ENCODE measurements at places on chromosomes 16 and 17.

DNA sequence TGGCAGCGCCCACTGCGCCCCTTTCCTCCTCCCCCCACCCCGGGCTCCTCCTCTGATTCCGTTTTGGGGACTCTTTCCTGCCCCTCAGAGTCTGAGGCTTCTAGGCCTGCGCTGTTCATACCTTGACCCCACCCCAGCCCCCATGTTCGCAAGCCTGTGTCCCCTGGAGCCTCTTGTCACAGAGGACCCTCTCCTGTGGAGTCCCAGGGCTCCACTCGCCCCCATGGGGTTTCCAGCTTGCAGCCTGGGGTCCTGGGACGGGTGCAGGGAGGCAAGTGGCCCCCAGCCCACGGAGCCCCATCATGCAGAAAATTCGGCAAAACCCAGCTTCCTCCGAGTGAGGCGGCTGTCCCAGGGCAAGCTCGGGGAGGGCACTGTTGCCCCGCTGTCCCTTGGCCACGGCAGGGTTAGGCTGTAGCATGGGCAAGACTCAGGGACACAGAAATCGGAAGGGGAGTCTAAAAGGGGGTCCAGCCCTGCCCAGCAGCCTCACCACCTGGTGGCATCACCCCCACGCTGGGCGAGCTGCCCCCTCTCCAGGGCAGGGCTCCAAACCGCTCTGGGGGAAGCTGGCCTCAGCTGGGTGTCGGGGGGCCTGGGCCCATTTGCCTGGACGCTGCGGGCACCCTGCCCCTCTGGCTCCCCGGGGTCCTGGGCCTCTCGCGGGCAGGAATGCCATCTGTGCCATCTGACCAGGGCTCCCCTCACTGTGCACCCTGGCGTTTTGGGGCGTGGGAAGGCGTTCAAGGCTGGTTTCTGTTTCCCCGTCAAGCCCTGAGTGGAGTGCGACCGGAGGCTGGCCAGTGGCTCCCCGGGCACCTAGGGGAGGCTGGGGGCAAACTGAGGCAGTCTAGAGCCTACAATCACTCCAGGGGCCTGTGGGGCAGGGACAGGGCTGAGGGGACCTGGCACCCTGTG, 11.5 kb upstream of the BAHCC1 start:
- no peak for DNase-seq

- DNase-seq, result no peak
Observed at GRCh38 chr16:273547-274421, 2.0 kb downstream of the RGS11 start.

DNA sequence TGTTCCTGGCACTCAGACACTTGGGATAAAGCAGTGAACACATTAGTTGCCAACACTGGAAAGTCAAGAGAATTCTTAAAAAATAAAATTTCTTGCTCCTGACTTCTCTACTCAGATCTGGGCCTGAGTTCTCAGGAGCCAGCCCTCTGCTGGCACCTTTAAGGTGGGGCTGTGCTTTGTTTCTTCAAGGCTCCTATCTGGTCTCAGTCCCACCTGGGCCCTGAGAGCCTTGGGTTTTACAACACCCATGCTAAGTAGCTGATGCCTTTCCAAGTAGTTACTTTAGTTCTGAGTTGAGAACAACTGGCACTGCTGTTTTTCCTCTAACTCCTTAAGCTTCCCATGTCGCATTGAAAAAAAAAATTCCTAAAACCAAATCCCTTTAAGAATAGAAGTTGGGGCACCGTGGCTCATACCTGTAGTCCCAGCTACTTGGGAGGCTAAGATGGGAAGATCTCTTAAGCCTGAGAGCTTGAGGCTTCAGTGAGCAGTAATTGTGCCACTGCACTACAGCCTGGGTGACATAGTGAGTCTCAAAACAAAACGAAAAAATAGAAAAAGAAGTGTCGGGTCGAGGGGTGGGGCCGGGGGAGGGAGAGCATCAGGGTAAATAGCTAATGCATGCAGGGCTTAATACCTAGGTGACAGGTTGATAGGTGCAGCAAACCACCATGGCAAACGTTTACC, 16.6 kb downstream of the CHAD start:
- DNase-seq, result no peak

DNA sequence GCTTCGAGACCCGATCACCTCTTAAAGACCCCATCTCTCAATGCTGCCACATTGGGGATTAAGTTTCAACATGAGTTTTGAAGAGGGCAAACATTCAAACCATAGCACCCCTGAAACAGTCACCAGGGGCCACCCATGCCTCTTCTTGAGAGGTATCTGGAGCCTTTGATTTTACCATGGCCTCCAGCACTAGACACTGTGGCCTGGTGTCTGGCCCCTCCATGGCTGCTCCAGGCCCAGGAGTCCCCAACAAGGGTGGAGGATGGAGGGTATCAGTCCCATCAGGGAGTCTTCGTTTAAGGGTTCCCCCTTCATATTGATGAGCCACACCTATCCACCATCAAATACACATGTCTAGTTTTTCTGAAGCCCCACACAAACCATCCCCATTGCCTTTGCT, 66.5 kb upstream of the CDH5 start:
- no peak for DNase-seq

- no peak for DNase-seq
Observed at GRCh38 chr17:42018339-42018738, 1.1 kb upstream of the DNAJC7 start.

- no peak for DNase-seq
Observed at GRCh38 chr17:16406742-16407674, 8.4 kb upstream of the TRPV2 start.

DNA sequence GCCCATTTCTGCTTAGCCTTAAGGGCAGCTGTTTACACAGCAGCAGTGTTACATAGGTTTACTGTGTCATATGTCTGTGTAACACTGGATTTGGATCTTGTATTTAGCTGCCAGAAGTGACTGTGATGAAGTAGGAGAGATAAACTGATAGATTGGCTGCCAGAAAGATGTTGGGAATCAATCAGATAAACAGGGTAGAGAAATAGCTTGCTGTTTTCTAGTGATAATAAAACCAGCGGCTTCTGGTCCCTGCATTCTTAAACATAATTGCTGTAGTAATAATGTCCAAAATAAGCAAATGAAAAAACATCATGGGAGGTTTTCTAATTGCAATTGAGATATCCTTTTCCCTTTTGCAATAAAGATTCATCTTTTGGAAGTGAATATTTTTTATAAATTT, 68.7 kb downstream of the AATF start:
- no peak for DNase-seq

DNA sequence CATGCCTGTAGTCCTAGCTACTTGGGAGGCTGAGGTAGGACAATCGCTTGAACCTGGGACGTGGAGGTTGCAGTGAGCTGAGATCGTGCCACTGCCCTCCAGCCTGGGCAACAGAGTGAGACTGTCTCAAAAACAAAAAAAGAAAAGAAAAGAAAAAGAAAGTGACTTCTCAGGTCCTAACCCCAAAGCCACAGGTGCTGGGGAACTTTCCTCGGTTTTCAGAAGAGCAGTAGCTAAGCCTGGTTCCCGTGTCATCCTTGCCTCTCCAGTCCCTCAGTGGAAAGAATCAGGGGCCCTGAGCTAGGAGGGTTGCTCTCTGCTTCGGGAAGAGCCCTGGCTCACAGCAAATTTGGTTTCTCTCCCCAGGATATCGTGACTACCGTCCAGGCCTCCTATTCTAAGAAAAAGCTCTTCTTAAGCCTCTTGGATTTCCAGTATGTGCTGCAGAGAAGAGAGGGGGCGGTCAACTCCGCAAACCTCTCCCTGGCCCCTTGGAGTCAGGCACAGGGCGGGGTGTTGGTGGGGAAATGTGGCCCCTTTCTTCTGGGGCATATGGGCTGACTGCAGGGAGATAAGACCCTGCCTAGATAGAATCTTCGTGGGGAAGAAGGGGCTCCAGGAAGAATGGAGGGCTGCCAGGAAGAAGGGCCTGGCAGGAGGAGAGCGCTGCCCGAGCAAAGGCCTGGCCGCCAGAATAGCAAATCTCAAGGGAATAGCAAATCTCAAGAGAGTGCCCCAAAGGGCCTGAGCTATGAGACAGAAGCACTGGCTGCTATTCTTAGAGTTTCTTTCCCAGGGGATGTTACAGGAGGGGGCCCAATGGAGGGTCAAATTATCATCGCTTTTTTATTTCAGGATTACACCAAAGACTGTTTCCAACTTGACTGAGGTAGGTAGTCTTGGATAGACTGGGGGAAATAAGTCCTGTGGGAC, 8.3 kb upstream of the NLRC5 start:
- no peak for DNase-seq

GRCh38 chr16:87995644-87996043, 44.4 kb downstream of the BANP start:
- DNase-seq, result no peak

DNA sequence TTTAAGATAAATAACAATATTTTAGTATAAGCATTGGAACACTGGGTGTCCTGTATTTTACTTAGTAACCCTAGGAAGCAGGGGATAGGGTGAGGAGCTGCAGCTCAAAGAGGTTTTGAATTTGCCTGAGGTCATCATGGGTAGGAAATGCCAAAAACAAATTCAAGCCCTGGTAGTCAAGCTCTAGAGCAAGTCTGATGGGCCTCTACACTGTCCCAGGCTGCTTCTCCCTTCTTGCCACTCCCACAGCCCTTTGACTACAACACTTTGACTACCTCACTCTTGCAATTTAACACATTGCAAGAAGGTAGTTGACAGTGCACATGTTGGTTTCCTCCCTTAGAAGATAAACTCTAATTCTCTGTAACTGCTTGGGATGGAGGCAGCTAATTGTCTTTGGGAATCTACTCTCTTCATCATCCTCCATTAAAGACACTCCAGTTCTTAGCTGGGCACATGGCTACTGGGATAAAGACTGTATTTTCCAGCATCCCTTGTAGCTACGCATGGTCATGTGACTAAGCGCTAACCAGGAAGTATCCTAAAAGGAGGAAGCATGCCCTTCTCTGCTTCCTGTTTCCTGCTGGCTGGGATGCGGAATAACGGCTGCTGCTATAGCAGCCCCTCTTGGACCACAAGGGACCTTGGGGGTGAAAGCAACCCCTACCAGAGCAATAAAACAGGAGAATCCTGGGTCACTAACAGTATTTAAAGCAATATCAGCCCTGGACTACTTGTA, 30.7 kb upstream of the SSTR2 start:
- DNase-seq, result no peak

GRCh38 chr16:58280846-58281301, 14.0 kb downstream of the PRSS54 start:
- no peak for DNase-seq

DNA sequence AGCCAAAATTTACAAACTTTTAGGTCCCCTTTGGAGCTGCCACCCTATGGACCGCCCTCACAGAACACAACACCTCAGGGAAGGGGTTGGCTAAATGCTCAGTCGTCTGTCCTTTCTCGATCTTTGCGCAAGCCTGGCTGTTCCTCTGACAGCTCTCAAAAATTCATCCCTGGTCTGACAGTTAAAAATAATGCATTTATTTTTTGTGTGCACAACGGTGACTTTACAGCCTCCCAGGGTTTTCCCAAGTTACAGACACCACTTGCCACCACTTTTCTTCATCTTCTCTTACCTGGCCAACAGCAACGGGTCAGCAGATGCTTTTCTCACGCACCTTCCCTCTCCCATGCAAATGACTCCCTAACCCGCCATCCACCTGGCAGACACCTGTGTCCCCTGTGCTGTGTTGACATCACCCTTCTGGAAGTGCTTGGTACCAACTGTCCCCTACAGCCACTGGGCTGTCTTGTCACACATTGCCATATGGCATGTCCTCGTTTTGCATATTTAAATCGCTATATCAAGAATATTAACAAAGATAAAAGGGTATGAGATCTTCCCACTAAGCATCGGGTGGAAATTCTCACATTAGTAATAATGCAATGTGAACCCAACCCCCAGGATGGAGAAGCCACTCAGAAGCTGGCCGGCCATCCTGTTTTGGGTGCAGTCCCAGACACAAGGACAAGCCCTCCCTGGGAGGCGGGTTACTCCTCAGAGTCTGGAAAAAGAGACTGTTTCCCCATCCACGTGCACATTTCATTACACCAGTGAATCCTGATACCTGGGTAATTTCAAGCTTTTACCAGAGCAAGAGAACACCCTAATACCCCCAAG, 187.0 kb downstream of the ZFHX3 start:
- no peak for DNase-seq

GRCh38 chr16:72884037-72884436, 163.9 kb downstream of the ZFHX3 start:
- DNase-seq, result no peak

DNA sequence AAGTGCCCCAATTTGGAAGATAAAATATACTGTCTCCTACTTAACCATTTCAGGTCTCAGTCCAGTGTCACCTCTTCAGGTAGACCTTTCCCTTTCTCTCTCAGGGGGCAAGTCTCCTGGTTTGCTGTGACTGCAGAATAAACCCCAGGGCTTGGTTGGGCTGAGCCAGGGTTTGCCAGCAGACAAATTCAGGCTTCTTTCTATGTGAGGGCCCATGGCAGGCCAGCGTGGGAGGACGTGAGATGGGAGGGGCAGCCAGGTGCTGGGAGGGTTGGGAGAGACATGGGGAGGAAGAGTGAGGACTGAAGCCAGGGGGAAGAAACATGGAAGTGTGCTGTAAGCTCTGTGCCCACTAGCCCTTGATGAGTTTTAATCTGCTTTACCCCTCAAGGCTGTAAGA, 163.2 kb downstream of the SPECC1 start:
- DNase-seq, result no peak

GRCh38 chr17:3695129-3695722, 729 bp downstream of the P2RX5 start:
- DNase-seq, result no peak

- DNase-seq, result no peak
Observed at GRCh38 chr17:17060930-17061329, 18.7 kb downstream of the MPRIP start.

GRCh38 chr17:50621574-50622031, 13.1 kb upstream of the ABCC3 start:
- DNase-seq, result no peak

DNA sequence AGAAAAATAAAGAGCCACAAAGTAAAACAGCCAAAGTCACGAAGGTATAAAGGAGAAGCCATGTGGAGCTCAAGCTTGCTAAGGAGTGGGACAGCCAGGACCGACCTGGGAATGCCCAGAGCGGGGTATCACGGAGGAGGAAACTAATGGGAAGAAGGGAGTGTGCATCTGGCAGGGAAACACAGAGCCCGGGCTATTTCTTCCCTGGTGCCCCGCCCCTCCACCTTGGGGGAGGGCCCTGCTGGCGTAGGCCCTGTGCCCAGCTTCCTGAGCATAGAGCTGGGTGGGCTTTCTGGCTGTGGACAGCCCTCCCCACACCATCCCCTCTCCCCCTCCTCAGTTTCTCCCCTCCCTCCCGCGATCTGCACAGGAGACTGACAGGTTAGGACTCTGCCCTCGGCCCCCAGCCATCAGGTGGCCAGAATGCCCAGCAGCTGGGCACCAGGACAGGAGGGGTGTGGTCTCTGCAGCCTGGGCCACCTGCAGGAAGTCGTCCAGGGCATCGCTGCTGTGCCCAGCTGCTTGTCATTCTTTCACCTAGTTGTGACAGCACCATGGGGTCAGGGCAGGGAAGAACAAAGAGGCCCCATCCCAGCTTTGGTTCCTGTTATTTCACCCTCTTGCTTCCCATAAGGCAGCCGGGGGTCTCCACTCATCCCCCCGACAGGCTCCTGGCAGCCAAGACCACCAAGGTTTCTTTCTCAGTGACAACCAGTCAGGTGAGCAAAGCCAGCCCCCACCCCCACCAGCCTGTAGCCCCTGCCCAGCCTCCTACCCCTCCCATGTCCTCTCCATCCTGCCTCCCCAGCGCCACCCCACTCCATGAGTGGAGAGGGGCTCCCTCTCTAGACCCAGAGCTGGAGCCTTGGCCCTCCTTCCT, 7.1 kb upstream of the DCAF7 start:
- no peak for DNase-seq

GRCh38 chr16:11757671-11758545, 15.3 kb upstream of the TXNDC11 start:
- DNase-seq, result no peak
